ENCODE measurements at places on chromosomes 3 and 15.

DNA sequence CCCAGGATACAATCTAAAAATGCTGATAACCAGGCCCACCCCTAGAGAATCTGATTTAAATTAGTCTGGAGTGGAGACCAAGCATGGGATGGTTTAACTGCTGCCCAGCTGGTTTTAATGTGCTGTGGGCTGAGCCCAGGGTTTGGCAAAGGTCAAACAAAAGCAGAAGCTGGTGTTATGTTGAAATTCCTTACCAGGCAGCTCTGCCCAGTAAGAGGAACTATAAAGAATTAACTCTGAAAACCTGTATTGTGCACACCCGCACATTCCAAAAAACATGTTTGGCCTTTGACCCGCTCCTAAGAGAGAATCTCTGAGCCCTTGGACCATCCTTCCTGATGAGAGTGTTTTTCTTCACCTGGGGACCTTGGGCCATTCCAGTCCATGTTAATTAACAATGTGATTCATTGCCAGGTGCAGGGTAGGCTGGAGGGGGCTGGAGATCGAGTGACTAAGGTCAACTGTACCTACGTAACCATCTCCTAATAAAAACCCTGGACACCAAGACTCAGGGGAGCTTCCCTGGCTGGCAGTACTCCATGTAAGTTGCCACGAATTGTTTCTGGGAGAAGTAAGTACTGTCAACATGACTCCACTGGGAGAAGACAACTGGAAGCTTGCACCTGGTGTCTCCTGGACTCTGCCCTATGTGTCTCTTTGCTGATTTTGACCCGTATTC lies 10.9 kb downstream of the CCDC13 start:
- DNase-seq, result no peak

DNA sequence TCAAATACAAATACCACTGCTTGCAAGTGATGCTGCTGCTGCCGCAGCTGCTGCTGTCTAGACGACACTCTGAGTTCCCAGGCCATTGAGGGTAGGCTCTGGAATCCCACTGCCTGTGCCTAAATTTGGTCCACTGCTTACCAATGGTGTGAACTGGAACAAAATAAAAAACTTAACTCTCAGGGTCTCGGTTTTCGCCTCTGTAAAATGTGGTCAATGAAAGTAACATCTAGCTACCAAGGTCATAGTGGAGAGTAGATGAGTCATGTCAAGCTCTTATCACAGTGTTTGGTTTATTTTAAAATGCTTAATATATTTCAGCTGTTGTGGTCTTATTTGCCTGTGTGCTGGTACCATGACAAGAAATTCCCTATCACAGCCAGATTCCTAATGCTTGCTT lies 299.3 kb downstream of the CLSTN2 start:
- no peak for DNase-seq

GRCh38 chr15:87735522-87735921 lies 521.0 kb downstream of the NTRK3 start:
- DNase-seq, result no peak

GRCh38 chr3:71784201-71784913 lies 591 bp downstream of the PROK2 start:
- DNase-seq, result no peak

- no peak for DNase-seq
Measured at GRCh38 chr3:78911394-78911793, 856.4 kb downstream of the ROBO1 start.

DNA sequence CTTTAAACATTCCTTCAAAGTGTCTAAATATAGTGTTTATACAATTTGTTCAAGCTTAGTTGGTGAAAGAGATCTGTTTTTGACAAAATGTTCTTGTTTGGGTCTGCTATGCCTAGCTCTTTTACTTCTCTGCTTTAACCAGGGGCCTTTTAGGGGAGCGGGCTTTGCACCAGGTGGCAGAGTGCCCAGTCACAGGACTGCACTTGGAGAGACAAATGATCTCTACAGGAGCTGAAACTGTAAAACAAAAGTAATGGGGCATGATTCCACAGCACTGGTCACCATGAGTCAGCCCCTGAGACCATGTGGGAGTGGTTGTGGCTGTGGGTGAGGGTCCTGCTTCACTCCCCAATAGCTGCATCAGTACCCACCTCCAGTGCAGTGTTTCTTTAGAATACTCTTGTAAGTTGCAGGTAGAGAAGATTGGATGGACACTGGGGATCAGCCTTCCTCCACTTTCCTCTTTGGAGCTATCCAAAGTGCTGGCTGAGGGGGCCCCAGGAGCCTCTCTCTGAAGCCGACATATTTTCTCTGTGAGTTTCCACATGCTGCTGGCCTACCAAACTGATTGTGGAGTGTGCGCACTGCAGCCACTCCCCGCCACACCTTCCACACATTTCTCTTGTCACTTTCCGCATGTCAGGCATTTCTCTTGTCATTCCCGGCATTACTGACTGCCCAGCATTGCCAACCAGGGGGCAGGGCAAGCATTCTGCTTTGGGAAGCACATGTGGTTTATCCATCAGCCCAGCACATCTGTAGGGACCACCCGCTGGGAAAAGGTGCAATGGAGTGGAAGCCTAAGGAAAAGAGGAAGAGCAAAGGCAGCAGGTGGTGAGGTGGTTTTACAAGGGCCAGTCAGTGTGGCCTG lies 110.0 kb downstream of the EPHB1 start:
- DNase-seq, result no peak

GRCh38 chr3:155407331-155407730 lies 113.8 kb upstream of the STRIT1 start:
- no peak for DNase-seq

GRCh38 chr3:18417904-18418572 lies 7.1 kb downstream of the SATB1 start:
- no peak for DNase-seq

DNA sequence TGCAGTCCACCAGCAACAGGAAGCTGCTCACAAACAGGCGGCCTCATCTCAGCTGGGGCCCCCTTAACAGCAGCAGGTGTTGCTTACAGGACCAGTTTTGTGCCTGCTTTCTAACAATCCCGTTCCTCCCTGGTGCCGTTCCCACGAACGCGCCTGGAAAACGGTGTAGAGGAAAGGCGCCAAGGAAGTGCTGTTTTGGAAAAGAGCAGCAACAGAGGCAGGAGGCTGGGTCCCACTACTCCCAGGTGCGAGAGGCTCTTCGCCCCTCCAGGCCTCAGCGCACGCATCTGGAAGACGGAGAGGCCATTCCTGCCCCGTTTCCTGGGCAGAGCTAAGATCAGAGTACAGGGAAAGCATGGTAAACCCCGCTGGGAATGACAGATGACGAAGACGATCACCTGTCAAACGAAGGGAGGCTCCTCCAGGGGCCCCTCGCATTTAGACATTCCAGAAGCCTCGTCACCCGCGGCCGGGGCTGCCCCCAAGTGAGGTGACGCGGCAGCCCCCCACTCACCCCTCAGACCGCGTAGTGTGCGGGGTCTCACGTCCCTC lies 603 bp downstream of the SCAPER start:
- no peak for DNase-seq

- DNase-seq, result no peak
Measured at GRCh38 chr3:76972624-76973296, 67.1 kb upstream of the ROBO2 start.

DNA sequence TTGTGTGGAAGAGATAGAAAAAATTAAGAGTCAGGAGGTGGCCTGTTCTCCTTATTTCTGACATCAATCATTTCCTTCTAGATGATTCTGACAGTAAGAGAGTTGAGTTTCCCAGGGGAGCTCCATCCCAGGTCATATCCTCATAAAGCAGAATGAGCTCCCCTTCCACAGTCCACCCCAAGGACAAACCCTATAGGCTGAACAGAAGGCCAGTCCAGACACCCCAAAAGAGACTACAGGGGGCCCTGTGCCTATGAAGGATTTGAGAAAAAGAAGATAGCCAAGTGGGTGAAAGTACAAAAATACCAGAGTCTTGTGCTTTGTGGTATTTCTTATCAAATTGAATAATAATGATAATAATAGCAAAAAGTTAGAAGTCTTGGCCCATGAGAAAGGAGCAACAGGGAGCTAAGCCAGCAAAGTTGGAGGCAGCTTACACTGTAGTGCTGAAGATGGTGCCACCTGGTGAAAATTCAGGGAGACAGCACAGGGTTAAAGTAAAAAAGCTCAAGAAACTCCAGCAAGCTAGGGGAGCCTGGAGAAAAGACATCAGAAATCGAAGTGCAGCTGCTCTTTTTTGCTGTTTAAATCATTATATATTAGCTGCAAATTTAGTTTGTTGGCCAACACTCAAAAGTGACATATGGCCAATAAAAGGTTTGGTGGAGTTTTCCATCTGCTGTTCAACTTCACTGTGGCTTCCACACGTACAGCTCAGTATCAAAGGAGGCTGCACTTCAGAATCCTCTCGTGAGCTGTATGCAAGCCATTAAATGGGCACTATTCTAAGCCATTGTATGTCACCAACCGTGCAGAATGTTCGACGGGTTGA lies 35.8 kb upstream of the SLC24A5 start:
- no peak for DNase-seq

- no peak for DNase-seq
Measured at GRCh38 chr3:33057320-33058298, 39.3 kb downstream of the GLB1 start.

GRCh38 chr15:24761704-24762302 lies 86.2 kb downstream of the NPAP1 start:
- DNase-seq, result no peak

GRCh38 chr3:16992198-16992597 lies 107.4 kb downstream of the PLCL2 start:
- DNase-seq, result no peak

DNA sequence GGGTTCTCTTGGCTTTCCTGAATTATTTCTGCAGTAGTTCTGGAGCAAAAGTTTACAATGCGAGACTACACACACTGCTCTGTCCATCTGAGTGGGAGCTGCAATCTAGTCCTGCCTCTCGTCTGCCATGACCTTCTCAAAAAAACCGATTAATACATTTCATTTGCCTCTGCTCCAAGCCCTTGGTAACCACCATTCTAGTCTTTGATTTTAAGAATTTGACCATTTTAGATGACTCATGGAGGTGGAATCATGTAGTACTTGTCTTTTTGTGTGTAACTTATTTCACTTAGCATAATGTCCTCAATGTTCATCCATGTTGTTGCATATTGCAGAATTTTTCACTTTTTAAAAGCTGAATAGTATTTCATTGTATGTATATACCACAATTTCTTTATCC lies 356.9 kb downstream of the SV2B start:
- DNase-seq, result no peak

DNA sequence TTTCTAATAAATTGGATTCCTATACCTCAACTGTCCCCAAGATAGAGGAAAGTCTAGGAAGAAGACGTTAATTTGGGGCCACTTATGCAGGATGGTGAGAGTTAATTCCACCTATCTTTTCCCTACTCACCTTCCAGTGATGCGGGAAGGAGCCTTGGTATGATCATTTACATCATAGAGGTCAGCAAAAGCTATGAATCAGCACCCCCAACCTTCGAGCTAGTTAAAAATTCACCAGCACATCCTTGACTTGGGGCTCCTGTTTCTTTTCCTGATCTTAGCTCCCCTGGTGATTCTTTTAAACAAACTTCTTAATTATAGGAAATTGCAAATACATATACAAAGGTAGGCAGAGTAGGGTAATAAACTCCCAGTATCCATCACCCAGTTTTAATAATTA lies 366.6 kb downstream of the SOX2 start:
- no peak for DNase-seq

DNA sequence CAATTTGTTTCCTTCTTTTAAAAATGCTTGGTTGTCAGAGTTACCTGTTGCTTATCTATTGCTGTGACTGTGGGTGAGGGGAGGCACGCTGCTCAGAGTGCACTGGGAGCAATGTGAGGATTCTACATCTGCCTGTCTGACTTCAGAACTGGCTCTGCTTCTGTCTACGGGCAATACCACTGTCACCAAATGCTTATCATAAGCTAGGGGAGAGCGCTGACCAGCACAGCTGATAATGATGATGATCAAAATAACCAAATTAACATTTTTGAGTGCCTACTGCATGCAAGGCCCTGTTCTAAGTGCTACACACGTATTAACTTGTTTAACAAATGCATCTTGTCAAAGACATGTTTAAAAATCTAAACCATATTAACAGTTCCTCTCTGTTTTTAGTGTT lies 79.2 kb upstream of the TPRG1 start:
- no peak for DNase-seq

DNA sequence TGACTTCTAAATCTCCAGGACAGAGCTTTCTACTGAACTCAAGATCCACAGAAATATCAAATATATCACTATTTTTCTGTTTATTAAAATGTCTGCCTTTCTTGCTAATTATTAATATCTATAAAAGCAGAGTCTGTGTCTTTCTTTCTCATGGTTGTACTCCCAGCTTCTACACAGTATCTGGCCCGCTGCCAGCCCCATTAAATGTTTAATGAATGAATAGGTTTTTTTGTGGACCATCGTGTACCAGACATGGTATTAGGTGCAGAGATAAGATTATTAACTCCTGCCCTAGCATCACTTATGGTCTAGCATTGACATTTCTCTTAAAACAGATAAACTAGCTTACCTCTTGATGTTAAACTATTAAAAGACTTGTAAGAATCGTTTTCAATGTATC lies 111.4 kb upstream of the RBMS3 start:
- DNase-seq, result no peak

DNA sequence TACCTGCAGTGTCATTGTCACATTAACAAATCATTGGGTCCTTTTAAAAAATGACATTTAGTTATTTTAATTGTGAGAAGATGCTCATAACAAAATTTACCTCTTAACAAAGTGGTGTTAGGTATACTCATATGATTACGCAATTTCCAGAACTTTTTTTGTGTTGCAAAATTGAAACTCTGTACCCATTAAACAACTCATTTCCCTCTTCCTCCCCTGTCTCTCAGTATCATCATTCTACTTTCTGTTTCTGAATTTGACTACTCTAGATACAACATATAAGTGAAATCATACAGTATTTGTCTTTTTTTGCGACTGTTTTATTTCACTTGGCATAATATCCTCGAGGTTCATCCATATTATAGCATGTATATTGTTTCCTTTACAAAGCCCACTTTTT lies 58.7 kb upstream of the CHST2 start:
- no peak for DNase-seq

DNA sequence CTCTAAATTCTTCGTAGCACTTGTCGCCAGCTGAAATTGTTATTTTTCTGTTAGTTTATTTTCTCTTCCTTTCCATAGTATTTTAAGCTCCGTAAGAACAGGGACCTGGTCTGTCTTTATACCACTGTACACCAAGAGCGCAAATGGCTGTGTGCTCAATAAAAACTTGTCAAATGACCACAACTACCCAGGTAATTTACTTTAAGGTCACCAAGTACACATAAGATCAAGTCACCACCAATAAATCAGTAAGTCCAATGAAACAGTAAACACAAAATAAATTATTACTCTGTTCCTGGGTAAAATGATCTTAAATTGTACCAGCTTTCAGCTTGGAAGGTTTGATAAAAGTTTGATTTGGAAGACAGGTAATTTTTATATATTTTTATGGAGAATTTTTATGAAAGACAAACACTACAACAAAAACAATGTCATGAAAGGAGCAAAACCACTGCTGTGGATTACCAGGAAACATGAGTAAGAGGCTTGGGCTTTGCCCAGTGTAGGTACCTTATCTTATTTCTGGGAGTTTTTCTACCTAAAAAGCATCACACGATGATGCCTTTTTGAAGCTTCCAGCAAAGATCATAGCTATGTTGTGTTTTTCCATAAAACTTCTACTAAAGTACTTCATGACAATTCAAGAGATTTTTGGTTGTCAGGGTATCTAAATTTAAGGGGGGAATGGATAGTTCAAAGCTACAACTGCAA lies 406.8 kb downstream of the SHQ1 start:
- DNase-seq, result no peak

Data from GM04503 (cell line).